Suppressor macrophage treated with lipopolysaccharide for 4 hours (primary cell): ENCODE measurements at places on chromosomes 4 and X.
A peak's percentile ranks its signal among the peaks of the same experiment; 100 is the strongest.

DNA sequence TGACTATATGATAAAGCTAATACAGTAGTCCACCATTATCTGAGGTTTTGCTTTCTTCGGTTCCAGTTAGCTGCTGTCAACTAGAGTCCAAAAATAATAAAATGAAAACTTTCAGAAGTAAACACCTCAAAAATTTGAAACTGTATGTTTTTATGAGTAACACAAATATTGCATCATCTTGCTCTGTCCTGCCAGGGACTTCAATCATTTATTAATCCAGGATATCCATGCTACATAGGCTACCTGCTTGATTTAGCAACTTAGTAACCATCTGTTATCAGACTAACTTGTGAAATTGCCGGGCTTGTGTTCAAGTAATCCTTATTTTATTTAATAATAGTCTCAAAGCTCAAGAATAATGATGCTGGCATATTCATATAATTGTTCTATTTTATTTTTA is 1537.8 kb upstream of the PABPC4L start:
- DNase-seq: no peak

DNA sequence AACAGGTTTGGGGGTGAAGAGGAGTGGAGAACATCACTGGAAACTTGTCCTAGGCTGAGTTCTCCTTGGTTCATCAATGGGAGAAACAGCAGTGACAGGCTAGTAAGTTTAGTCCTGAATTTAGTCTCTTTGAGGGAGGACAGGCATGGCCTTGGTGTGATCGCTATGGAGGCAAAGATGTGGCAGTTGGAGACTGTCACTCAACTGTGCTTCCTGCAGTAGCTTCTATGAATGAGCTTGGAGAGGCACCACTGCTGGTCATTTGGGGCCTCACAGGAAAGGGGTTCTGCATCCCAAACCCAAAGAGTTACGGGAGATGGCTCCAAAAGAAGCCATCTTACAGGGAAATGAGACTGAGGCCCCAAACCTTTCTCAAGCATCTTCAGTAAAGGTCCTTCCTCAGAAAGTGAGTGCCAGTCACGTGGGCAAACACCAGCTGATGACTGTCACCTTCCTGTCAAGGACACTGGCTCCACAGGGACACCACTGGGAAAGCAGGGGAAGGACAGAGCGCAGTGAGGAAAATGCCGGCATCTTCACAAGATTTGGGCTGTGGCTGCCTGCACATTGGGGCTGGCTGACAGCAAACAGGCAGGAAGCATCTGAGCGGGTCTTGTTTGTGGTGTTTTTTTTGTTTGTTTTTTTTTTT is 7.2 kb downstream of the MRFAP1 start:
- no peak for DNase-seq

GRCh38 chr4:168432419-168433146 is 47.7 kb downstream of the DDX60L start:
- no peak for DNase-seq

GRCh38 chr4:145614233-145614610 is 5.0 kb upstream of the MMAA start:
- DNase-seq: no peak

DNA sequence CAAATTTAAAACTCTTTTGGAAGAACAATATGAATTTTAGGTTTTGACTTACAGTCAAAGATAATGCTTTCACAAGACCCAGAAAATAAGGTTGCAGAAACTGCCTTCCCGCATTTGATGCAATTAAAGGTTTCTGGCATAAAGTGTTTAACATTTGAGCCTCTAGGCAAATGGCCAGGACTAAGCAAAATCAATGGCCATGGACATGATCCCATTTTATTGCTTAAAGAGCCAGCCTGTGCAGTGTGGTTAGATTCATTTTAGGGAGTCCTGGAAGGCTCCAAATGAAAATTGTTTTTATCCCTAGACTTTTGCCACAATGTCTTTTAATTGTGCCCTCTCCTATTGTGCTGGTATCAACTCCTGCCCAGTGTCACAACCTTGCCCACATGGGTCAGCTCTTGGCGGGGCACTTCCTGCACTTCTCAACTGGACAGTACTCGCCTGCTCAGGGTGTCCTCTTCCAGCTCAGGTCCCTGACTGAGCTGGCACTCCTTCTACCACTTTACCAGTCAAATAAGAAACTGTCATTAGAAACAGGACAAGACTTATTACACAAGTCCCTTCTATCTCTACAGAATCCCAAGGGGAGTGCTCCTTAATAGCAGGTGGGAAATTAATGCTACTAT is 208.4 kb upstream of the NPY2R start:
- no peak for DNase-seq

- DNase-seq: no peak
These were observed 63.8 kb upstream of the FAM120C start for GRCh38 chrX:54246866-54247265.

DNA sequence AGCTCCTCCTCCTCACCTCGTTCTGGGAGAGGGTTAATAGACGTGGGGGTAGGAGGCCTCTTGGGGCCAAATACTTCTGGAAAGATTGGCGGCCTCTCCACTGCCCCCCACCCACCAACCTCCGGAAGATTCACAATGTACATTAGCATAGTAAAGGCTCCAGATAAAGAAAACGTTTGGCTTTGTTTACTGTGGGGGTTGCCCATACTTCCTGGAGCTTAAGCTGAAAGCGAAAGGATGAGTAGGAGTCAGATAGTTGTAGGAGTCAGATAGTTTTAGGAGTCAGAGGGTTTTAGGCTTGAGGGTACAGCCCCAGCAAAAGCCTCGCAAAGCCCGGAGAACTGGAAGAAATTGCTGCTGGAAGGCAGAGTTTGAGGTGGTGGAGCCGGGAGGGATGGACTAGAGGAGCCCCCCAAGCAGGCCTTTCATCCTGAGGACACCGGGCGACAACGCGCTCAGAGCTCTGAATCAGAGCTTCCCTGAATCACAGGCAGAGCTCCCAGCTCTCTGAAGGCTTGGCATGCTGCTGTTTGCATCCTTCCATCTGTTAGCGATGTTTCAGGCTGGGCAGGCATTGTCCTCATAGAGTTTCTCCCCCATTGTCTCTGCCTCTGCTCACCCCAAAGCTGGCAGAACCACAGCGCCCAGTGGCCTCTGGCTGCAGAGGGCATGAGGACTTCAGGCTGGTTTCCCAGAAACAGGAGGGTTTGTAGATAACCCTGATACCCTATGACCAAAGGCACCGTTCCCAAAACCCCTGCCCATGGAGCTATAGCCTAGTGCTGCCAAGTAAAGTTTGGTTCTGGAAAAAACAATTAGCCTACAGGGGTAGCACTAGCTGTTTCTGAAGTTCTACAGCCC is 280.7 kb downstream of the BCOR start:
- DNase-seq: peak; percentile 28

GRCh38 chrX:9581771-9582385 is 117.0 kb downstream of the TBL1X start:
- DNase-seq: no peak

DNA sequence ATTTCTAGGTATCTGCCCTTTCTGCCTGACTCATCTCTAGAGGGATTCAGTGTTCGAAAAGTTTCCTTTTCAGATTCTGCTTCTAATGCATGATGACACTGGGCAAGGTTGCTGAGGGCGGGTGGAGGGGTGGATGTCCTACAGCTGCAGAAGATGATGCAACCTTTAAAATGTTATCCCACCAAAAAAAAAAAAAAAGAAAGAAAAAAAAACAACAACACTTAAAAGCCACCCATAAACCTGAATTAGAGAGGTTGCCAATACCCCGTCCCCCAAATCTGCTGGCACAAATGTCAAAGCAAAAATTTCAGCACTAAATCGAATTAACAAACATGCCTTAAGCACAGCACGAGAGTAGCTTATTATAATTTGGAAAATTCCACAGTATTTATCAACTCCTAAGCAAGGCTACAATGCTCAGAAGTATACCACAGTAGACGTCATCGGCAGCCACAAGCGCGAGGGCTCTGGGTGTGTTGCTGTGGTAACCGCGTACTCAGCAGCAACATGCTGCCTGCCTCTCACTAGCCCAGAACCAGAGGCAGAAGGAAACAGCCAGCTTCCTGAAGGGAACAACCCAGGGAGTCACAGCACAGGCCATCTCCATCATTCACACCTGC is 167.5 kb upstream of the MAP3K15 start:
- peak; percentile 81 for DNase-seq

- DNase-seq: no peak
These were observed 57.7 kb upstream of the PGK1 start for GRCh38 chrX:78046362-78046761.

- DNase-seq: no peak
These were observed 75.6 kb downstream of the FHIP1A start for GRCh38 chr4:151484396-151485102.

GRCh38 chrX:16770970-16771482 is 15.2 kb upstream of the TXLNG start:
- no peak for DNase-seq

- DNase-seq: no peak
These were observed 115.1 kb downstream of the KLHL8 start for GRCh38 chr4:87105101-87105845.

DNA sequence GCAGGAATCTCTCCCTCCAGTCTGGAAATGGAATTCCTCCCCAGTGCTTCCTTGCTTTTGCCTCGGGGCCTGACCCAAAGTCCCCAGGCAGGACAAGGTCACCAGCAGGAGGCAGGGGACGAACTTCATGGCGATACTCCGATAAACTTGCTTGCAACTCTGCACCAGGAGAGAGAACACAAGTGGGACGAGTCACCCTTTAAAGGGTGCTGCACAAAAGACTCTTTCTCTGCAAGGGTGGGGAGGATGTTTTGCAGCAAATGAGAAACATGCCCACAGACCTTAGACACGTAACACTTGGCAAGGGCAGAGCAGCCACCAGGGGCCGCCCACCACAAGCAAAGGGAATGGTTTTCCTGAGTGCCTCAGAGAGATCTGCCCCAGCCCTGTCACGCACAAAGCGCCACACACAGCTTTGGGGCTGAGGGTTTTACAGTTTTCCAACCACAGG is at the start of gene FGFBP2:
Gene FGFBP2, minus strand, starts transcription at position 175 of the 451 bp plus-strand sequence. Its CDS starts 46 bp downstream, at position 129.
- DNase-seq: peak; percentile 35

DNA sequence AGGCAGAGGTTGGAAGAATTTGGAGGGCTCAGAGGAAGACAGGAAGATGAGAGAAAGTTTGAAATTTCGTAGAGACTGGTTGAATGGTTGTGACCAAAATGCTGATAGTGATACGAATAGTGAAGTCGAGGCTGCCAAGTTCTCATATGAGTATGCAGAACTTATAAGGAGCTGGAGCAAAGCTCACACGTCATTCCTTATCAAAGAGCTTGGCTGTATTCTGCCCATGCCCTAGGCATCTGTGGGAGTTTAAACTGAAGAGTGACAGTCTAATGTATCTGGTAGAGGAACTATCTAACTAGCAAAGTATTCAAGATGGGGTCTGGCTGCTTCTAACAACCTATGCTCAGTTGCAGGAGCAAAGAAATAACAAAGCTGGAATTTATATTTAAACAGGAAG is 102.1 kb downstream of the PCDH18 start:
- no peak for DNase-seq

GRCh38 chrX:96833333-96833732 is 50.4 kb upstream of the RPA4 start:
- no peak for DNase-seq

- DNase-seq: no peak
These were observed 252.6 kb downstream of the ANKRD50 start for GRCh38 chr4:124459941-124460310.

GRCh38 chr4:170089668-170090351 is at the start of gene AADAT:
Gene AADAT, minus strand, starts transcription at chr4:170089956. Its CDS starts 266 bp downstream, at chr4:170089690.
- peak; percentile 71 for DNase-seq

DNA sequence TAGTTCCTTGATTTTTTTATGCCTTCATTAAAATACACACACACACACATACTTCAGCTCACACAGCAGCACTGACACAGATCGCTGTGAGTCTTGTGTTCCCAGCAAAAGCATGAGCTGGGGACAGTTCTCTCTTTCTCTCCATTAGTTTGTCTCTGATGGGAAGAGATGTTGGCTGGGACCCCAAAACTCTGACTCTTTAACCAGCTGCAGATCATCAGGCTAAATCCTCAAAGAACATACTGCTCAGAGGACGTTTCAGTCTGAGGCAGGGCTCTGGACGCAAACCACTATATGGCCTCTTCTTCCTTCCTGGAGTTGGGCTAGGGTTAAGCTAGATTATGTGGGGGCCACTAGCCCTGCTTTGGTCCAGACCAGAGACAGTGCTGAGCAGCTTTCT is 109.6 kb downstream of the NHSL2 start:
- DNase-seq: no peak

- DNase-seq: no peak
These were observed 710.7 kb upstream of the FAM241A start for GRCh38 chr4:111434586-111434985.

DNA sequence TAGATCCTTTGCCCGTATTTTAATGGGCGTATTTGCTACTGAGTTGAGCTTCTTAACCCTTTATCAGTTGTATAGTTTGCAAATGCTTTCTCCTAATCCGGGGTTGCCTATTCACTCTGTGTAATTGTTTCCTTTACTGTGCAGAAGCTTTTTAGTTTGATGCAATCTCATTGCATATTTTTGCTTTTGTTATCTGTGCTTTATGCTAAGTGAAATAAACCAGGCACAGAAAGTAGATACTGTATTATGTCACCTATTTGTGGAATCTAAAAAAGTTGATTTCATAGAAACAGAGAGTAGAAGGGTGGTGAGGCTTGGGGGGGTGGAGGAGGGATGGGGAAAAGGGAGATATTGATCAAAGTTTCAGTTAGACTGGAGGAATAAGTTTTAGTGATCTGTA is 17.7 kb downstream of the OGT start:
- DNase-seq: no peak

GRCh38 chr4:133355633-133356032 is 206.5 kb downstream of the PCDH10 start:
- no peak for DNase-seq

DNA sequence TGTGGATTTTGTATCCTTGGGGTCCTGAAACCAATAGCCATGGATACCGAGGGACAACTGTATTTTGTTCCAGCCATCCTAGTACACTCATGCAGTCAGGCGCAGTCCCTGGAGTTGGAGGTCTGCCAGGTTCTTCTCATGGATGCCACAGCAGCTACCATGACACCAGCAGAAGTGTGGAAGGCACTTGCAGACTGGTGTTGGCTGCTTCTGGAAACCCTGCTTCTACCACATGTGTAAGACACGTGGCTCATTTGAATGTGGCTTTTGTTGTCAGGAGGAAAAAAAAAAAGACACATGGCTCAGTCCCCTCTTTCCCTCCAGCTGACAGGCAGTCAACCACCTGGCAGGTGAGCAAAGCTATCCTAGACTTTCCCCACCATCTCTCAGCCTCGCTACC is 19.4 kb downstream of the DRD5 start:
- no peak for DNase-seq

DNA sequence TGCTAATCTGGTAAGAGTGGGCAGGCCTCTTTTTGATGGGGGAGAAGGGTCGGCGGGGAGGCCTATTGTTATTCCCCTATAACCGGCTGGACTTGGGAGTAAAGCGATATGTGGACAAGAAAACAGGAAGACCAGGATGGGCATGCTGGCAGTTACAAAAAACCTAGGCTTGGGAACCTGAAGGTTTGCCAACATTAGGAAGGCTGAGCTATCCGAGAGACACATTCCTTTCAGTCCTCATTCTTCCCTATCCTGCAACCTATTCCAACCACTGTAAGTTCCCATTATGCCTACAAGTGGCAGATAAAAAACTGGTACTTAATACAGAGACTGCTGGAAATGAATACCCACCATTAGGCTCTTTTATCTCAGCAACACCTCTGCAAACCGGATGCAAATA is 32.4 kb upstream of the CT47C1 start:
- no peak for DNase-seq
